ENCODE measurements at places on chromosomes 12 and 14.

- no peak for DNase-seq
Measured at GRCh38 chr14:49538852-49539251, 47.3 kb downstream of the RPS29 start.

- DNase-seq, result no peak
Measured at GRCh38 chr12:64895526-64895925, 71.1 kb downstream of the TBC1D30 start.

GRCh38 chr12:23843958-23844357, 105.5 kb downstream of the SOX5 start:
- no peak for DNase-seq

DNA sequence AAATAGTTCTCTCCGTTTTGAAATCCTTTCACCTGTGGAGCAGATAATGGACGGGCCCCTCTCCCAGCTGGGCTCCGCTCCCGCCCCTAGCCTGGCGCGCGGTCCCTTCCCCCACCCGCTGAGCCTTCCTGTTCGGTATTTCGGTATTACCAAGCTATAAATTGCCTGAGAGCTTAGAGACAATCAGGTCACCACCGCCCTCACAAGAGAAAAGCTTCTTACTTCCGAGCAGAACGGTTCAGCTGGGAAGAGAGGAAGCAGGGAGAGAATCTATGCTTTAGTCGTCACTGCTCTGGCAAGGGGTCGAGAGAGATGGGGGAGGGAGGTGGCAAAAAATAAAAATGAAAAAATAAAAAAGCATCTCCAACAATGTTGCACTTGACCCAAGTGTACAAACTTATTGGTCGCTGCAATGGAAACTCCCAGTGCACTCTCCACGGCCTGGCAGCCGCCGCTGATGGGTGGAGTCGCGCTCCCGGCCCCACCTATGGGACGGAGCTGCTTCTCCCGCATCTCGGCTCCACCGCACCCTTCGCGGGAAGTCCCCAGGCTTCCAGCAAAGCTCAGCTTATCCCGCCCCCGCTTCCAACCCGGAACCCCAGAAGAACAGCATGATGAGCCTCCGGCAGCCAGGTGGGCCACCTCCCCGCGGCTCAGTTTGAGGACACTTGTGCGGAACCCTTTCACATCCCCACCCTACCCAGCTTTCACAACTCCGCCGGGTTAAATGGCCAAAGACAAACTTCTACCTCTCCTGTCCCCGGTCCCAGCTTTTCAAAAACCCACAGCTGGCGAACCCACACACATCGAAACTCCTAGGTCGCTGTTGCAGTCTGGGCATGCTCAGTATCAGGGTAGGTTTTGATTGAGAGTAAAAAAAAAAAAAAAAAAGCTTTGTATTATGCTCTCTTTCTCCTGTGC, 832 bp upstream of the SYT1 start:
- peak; percentile 64 for DNase-seq

- no peak for DNase-seq
Measured at GRCh38 chr12:27551172-27551840, 27.3 kb downstream of the PPFIBP1 start.

- no peak for DNase-seq
Measured at GRCh38 chr14:74062809-74063150, 21.5 kb downstream of the ALDH6A1 start.

DNA sequence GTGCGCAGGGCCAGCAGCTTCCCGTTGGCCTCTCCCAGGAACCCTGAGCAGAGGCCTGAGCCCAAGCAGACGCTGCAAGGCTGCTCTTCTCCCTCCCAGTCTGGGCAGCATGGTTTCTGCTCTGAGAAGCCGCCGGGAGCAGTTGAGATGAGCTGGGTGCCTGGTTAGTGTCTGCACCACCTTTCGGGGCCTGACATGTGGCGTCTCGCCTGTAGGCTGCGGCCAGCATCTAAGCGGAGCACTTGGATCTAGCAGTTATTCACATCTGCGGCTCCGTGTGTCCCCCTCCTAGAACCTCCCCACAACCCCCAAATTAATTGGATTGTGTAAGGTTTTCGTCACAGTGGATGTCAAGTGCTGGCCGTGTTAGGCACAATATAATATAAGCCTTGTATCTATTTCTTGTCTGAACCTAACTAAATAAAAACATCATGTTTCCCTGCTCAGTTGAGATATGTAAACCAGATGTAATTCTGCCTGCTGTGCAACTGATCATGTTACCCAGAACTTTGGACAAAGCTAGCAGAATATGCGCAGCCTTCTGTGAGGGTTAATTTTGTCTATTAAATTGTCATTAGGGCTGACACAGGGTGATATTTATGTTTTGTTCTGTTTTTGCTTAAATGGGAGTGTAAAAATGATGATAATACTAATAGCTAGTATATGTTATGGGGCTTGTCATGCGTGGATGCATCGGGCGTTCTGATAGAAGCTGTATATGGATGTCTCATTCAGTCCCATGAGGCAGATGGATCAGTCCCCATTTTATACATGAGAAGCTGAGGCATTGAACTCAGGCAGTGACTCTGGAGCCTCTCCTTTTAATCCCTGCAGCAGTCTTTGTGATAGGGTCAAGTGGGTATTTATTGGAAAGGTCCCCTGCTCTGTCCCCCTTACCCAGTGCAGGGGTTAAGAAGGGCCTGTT, 45.8 kb downstream of the ELK3 start:
- no peak for DNase-seq

GRCh38 chr12:22882559-22882958, 257.6 kb downstream of the ETNK1 start:
- no peak for DNase-seq

- no peak for DNase-seq
Measured at GRCh38 chr14:49451938-49452337, 134.2 kb downstream of the RPS29 start.
